Stimulated activated CD8-positive, alpha-beta memory T cell treated with anti-CD3 and anti-CD28 coated beads, Interleukin-15, amount 100 ng/mL, for 48 hours (primary cell): ENCODE measurements at places on chromosomes 4 and X.

DNA sequence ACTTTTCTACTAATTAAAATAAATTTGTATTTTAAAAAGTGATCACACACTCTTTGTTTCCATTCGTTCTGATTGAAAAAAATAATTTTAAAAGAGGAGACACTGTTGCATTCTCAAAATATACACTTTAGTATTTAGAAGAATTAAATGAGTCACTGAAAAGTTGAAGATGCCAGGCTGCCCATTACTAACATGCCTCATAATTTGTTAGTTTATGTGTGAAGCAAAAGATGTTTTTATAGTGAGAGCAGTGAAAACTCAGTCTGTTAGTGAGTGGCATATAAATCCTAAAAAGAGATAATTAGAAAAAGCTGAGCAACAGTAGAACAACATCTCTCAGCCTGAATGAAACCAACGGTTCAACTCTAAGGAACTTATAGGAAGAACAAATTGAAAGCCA, 143.4 kb downstream of the CDS1 start:
- no peak for DNase-seq

DNA sequence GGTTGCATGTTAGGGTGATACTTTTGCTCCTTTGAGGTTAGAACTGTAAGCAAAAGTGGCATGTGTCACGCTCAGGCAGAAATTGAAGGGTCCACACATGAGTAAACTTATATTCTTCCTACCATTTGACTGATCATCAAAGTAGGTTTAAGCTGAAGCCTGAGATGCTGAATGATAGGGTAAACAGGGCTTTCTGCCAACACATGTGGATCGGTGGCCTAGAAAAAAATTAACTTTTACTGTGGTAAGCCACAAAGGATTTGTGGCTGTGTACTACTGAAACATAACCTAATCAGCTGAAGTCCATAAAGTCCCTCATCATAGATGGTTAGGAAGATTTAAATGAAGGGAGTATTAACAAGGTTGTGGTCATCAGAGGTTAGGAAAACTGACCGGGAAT, 1070.1 kb downstream of the STPG2 start:
- DNase-seq, result no peak

- no peak for DNase-seq
Measured at GRCh38 chr4:143634763-143635162, 65.7 kb downstream of the FREM3 start.

DNA sequence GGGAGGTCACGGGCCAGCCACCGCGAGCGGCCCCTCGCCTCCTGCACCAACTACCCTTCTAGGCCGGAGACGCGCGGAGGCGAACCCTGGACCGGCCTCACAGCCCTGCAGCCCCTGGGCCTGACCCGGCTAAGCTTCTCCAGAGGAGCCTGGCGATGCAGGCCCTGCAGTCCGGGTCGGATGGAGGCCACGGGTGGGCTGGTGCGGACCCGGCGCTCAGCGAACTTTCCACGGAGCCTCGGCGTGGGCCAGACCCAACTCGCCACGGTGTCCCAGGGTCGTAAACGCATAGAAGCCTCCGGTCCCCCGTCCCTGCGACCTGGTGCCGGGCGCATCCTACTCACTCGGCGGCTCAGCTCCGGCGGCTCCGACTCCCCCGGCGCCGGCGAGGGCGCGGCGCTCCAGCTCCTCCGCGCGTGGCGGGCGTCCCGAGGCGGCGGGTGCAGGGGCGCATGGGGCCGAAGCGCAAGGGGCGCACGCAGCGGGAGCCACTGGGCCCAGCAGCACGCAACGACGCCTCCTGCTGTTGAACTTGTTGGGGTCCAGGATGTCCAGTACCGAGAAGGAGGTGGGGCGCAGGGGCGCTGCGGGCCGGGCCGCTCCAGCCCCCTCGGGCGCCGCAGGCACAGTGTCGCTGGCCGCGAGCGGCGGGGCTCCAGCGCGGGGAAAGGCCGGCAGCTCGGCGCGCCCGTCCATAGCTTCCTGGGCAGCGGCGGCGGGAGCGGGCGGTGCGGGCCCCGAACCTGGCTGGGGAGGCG, 427 bp downstream of the NKX1-1 start:
- DNase-seq, result no peak

- DNase-seq, result no peak
Measured at GRCh38 chr4:140426610-140427105, 790 bp downstream of the CLGN start.

DNA sequence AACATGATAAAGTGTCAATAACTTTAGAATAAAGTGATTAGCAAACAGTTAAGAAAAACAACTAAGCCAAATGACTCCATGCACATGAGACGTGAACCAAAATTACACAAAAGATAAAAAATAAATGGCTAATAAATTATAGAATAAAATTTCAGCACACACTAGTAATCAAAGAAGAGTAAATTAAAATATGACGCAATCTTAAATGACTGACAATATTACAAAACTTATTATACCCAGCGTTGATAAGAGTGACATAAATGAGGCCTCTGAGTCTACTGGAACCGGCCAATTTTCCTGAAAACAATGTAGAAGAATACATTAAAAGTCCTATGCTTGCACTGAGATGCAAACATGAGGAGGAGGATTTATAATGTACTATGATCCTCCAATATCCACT, 187.4 kb downstream of the DHX15 start:
- DNase-seq, result no peak

- DNase-seq, result no peak
Measured at GRCh38 chrX:45623266-45623665, 422.6 kb upstream of the DIPK2B start.

- no peak for DNase-seq
Measured at GRCh38 chr4:127000846-127001245, 631.9 kb upstream of the INTU start.
